ENCODE measurements at places on chromosomes 5 and 9.

- no peak for DNase-seq
Measured at GRCh38 chr9:116196806-116197205, 43.2 kb downstream of the PAPPA start.

DNA sequence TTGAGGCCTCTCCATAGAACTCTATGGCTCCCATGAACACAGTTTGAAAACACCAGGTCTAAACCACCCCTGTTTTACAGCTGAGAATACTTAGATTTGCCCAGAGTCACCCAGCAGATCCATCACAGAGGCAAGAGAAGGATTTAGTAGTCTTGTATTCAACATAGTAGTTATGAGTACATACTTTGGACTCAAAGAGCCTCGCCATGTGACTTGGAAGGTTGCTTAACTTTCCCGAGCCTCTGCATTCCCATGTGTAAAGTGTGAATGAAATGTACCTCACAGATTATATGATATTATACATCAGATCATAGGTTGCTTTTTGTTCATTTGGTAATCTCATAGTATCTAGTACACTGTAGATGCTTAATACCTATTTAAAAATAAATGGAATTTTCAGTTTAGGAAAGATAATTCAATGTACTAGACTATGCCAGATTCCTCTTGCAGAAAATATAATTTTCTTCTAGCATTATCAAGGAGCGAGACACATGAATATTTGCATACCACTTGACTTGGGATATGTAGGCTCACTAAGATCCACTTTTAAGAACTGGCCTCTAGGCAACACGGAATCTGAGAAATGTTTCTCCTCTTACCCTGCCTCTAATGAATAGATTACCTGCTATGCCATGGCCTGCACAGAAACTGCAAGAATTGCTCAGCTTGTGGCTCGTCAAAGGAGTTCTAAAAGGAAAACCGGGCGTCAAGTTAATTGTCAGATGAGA lies 18.6 kb downstream of the TDRD7 start:
- DNase-seq: no peak

GRCh38 chr9:91994422-91994821 lies 44.4 kb upstream of the ROR2 start:
- no peak for DNase-seq

- no peak for DNase-seq
Measured at GRCh38 chr9:38015266-38015665, 53.8 kb downstream of the SHB start.

GRCh38 chr9:6413365-6414246 lies 607 bp downstream of the UHRF2 start:
- no peak for DNase-seq

DNA sequence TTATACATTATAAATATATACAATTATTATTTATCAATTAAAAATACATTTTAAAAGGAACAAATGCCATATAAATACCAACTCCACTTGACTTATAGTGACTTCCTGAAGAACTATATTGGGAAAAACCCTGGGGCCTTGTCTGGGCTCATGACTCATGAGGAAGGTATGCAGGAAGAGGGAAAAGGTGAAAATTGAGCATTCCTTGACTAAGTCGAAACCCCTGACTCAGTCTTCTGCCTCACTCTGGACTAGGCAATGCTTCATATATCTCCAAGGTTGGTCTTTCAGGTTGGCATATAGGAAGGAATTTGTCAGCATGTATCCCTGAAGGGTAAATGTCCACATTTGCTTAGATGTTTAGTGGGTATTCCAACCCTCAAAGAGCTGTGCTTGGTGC lies 78.5 kb downstream of the SH3TC2 start:
- no peak for DNase-seq

Measured in activated CD8-positive, alpha-beta memory T cell treated with anti-CD3 and anti-CD28 coated beads for 48 hours (primary cell).